Activated T-cell treated with anti-CD3 and anti-CD28 coated beads, Interleukin-2, amount 50 U/mL, for 1 hour (primary cell): ENCODE measurements at places on chromosomes 5 and 9.

- DNase-seq = no peak
These were observed 331.6 kb downstream of the CDH12 start for GRCh38 chr5:22521521-22521920.

DNA sequence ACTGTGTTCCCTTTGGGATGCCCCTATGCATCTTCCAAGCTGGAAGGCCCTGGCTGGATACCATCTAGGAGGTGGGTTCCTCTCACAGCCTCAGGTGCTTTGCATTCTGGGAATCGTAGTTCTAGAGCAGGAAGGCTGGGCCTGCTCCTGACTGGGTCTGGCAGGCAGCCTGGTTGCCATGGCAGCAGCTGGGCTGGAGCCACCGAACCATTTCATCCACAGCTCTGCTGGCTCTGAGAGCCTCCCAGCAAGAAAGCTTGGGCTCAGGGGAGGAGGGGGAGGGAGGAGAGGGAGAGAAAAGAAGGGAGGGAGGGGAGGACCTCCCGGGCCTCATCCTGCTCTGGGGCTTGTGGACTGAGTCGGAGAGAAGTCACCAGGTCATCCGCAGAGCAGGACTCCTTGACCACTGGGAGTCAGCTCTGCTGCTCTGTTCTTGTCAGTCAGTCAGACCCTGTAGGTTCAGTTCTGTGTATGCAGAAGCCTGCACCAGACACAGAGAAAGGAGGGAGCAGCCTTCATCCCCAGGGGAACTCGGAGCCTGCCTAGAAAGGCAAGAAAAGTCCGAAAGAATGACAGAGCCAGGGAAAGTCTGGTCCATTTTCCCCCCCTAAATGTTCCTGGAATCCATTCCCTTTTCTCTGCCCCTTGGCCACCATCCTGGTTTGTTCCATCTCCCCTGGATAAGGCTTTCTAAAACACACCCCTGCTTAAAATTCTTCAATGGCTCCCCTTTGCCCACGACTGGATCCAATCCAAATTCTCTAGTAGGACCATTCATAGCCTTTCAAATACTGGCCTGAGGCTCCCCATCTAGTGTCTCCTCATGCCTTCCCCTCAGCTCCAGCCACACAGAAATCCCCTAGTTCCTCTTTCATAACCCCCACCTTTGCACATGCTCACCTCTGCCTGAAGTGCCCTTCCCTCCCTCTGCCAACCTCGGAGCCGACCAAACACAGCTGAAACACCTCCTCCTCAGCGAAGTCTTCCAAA is 65.4 kb upstream of the ARAP3 start:
- DNase-seq = no peak

- no peak for DNase-seq
These were observed 134.1 kb upstream of the ZNF462 start for GRCh38 chr9:106728860-106729259.

- DNase-seq = no peak
These were observed 31.4 kb downstream of the FAM174A start for GRCh38 chr5:100566382-100567141.

DNA sequence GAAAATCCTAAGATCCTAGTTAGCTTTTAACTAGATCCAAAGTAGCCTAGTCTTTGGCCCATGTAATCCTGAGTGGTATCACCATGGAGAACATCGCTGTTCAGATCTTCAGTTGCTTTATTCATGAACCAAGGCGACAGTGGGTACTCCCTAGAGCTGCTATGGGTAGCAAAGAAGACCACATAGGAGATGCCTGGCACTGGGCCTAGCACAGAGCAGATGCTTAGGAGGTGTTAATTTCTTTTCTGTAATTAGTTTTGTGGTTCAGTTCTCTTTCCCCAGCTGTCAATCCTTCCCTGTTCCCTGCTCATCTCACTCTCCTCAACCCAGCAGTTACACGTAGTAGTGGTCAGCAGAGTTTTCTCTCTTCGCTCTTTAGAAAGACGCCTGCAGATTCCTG is 9.3 kb downstream of the CAST start:
- no peak for DNase-seq

GRCh38 chr5:18576586-18576985 is 942.3 kb downstream of the TAF11L14 start:
- no peak for DNase-seq

DNA sequence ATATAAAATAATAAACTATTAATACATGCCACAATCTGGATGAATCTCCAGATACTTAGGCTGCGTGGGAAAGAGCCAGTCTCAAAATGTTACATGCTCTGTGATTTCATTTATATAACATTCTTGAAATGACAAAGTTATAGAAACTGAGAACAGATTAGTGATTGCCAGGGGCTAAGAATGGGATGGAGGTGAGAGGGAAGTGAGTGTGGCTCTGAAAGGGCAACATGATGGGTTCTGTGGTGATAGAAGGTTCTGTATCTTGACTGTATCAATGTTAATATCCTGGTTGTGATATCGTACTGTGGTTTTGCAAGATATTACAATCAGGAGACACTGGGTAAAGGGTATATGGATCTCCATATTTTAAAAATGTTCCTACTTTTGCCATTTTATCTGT is 50.7 kb downstream of the SPEF2 start:
- no peak for DNase-seq

DNA sequence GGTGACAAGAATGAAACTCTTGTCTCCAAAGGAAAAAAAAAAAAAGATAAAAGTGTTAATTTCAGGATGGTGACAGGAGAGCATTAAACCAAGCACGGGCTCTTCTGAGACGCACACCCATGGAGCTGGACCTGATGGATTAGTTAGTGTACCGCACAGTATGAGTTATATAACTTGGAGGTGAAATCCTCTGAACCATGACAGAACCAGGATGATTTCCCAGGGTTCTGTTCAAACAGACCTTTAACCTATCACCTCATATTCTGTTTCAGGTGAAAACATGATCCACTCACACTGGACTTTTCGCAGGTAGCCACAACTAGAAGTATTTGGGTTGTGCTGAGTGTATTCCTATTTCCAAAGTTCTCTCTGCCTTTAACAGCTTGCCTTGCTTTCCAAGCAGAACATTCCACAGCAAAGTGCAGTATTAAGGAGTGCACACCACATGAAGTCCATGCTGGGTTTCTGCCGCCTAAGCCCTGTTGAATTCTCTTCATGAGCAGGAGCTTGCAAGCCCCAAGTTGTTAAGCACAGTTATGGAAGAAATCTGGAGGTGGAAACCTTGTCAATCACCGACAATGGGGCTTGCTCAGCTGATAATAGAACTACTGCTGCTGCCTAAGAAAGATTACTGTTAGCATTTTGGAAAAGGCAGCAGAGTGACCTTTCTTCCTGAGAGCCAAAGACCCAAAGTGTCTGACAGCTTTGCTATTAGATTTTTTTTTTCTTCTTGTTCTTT is 461.7 kb downstream of the TLE1 start:
- DNase-seq = no peak

DNA sequence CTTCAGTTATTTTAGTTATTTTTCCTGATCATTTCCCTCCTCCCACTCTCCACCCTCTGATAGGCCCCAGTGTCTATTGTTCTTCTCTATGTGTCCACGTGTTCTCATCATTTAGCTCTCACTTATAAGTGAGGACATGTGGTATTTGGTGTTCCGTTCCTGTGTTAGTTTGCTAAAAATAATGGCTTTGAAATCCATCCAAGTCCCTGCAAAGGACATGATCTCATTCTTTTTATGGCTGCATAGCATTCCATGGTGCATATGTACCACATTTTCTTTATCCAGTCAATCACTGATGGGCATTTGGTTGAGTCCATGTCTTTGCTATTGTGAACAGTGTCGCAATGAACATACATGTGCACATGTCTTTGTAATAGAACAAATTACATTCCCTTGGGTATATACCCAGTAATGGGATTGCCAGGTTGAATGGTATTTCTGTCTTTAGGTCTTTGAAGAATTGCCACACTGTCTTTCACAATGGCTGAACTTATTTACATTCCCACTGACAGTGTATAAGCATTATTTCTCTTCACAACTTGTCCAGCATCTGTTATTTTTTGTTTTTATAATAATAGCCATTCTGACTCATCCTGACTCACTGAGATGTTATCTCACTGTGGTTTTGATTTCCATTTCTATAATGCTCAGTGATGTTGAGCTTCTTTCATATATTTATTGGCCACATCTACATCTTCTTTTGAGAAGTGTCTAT is 17.2 kb upstream of the DIRAS2 start:
- DNase-seq = no peak

DNA sequence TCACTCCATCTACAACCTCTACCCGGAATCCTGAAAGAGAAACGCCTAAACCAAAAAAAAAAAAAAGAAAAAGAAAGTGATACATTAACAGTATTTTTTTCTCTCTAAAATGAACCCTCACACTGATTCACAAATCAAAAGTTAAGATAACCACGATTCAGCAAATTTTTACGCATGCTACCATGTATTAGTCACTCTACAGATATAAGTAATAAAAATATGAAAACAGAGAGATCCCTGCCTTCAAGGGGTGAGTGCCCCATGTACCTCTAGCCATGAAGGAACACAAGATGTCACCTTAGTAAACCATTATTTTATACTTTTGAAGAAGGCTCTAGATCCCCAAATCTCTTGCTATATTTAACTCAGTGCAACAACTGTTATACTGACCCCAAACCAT is 33.4 kb downstream of the CEMIP2 start:
- DNase-seq = no peak

DNA sequence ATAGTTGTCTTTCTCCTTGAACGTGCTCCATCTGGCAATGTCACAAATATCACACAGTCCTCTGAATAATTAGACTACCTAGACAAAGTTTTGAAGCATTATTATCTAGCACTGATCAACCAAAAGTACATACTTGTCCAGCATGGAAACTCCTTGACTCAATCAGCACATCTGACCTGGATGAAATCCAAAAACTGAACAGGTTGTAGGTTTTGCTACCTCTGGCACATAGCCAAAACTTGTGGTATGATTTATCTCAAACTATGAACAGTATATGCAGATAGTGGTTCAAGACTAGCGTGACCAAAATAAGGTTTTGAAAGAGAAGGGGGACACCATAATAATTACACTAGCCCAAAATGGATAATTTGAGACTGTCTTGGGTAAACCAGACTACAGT is 158.1 kb downstream of the ARRDC3 start:
- no peak for DNase-seq

DNA sequence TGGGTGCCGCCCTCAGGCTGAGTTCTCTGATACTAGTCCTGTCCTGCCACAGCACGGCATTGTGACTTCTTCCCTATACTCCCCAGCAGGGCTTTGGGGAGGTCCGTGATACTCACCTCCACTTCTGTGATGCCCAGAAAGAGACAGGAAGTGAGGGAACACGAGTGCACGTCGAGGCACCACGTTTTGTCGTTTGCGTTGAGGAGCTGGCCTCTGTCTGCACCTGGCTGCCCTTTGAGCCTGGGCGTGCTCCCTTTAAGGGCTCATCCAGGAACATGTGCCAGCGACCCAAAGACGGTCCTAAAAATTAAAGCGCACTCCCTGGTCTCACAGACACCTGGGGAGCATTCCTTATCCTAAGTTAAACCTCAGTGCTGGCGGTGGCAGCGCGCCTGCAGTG is 8.7 kb upstream of the IRX4 start:
- no peak for DNase-seq

DNA sequence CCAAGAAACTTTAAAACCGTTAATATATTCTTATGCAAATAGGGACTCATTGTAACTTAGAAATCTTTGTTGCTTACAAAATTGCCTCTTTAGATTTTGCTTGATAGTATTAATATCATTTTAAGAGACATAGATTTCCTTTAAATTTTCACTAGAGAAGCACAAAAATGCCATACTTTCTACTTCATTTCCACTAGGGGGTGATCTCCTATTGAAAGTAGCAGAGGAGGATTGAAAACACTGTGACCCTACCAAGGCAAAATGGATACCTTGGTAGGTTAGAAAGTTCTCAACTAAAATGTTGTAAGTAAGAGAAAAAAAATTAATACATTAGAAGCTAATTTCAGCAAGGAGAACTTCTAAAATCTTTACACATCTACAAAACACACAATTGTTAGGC is 204.9 kb downstream of the CHSY3 start:
- no peak for DNase-seq

DNA sequence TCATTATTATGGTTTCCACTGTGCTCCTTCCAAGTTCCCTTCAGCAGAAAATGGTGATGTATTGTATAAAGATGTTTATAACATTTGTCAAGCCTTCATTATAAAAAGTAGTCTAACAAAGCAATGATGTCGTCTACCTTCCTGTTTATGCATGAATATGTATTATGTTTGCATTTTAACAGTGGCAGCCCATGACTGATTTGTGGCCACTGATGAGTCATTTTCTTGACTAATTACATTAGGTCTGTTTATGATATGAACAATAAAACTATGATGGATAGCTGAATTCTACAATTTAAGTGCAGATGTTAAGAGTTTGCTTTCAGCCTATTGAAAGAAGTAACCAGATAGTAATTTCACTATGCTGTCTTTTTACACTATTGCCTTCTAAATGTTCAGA is 75.4 kb upstream of the ADAMTS19 start:
- DNase-seq = no peak

GRCh38 chr5:173028811-173029327 is 27.3 kb upstream of the CREBRF start:
- no peak for DNase-seq

DNA sequence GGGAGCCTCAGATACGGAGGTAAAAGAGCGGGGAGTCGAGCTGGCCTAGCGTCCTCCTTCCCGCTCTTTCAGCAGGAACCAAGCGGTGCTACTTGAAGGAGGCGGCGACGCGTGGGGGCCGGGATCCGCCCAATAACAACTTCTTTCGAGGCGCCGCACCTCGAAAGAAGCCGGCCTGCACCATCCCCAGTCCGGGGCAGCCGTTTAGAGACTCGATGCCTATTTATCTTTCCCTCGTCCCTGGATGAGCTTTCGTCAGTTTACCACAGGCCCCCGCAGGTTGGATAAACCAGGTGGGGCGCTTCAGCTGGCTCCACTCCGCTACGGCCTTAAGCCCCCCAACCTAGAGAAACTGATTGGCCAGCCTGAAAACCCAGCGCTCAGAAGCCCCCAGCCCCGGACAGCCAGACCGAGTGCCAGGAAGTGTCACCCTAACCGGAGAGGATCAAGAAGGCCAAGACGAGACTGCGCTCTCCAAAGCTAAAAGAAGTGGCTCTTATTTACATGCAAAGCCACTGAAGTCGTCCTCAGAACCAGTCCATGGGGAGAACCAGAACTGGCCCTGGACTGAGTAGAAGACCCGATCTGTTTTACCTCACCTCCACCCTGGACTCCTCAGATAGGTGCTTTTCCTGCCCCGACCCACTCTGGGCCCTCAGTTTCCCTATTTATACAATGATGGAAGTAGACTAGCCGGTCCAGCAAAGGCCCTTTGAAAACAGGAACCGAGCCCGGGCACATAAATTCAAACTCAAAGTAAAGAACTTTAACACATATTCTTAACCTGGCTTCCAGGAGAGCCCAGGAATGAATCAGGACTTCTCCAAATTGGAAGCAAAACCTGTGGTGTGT is 1.4 kb downstream of the HAND1 start:
- no peak for DNase-seq

- DNase-seq = no peak
These were observed 54.9 kb upstream of the CDH9 start for GRCh38 chr5:27093279-27093678.
